T-cell (primary cell): ENCODE measurements at places on chromosomes 3 and 15. TPM values are rescaled to one million over a fixed set of nuclear protein-coding genes. Genes with fewer than 3 reads are reported as not detected.

KCNMB3 gene
- 1.1 TPM for total RNA-seq

LYSMD2 gene
- total RNA-seq: 36.2 TPM

SCAANT1 gene
- total RNA-seq: not detected

CD96 gene
- total RNA-seq: 198 TPM

DNA sequence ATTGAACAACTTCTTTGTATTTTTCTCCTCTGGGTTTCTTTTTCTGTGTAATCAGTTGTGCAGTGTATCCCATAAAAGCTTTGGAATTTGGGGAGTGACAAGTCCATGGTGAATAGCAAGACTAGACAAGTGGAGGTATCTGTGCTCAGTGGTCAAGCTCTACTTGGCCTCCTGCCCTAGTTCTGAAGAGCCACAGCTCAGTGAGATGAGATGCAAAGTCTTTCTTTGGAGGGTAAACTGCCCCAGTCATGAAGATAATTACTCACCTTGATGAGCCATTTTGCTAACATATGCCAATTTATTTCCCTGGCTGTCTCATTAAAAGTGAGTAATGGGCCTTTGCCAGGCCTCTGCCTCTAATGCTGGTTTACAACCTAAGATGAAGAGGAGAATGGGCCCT lies 271.2 kb upstream of the TRIM42 start:
- DNase-seq: no peak

DNA sequence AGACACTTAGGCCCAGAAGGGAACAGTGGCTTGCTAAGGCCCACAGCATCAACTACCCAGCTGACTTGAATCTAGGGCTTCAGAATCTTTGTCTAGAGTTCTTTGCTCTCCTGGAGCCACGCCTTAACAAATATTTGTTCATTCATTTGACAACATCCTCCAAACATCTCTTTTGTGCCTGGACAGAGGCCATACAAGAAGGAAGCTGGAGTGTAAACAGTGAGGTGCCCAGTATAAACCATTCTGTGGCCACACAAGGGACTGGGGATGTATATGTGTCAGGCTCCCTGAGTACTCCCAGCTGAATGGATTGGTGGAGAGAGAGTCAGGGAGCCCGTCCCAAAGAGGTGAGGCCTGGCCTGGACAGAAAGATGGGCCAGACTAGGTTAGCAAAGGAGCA lies 3.4 kb downstream of the CIB2 start:
- DNase-seq: no peak

DNA sequence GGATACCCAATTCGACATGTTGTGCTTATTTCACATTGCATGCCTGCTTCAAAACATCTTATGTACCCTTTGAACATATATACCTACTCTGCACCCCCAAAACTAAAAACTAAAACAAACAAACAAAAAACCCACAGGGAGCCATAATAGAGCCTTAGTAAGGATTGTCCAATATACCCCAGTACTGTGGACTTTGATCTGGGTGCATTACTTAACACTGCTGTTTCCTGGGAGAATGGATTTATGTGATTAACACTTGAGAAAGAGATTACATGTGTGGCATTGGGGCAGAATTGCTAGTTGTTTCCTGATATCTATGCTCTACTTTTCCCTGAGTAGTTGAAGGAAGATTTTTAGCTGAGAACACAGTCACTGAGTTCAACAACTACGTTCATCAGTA lies 583.4 kb upstream of the ROBO1 start:
- DNase-seq: no peak

GRCh38 chr3:177946936-177947335 lies 589.3 kb upstream of the KCNMB2 start:
- DNase-seq: no peak

GRCh38 chr3:185764980-185765370 lies 59.9 kb downstream of the IGF2BP2 start:
- DNase-seq: no peak

- peak; percentile 88 for DNase-seq
Measured at GRCh38 chr3:196739671-196740480, at the start of gene PAK2. Gene PAK2, plus strand, starts transcription at chr3:196739857. Its CDS starts 42,790 bp downstream, at chr3:196782647.

GRCh38 chr15:89976246-89976600 lies 24.9 kb upstream of the ZNF710 start:
- DNase-seq: no peak

DNA sequence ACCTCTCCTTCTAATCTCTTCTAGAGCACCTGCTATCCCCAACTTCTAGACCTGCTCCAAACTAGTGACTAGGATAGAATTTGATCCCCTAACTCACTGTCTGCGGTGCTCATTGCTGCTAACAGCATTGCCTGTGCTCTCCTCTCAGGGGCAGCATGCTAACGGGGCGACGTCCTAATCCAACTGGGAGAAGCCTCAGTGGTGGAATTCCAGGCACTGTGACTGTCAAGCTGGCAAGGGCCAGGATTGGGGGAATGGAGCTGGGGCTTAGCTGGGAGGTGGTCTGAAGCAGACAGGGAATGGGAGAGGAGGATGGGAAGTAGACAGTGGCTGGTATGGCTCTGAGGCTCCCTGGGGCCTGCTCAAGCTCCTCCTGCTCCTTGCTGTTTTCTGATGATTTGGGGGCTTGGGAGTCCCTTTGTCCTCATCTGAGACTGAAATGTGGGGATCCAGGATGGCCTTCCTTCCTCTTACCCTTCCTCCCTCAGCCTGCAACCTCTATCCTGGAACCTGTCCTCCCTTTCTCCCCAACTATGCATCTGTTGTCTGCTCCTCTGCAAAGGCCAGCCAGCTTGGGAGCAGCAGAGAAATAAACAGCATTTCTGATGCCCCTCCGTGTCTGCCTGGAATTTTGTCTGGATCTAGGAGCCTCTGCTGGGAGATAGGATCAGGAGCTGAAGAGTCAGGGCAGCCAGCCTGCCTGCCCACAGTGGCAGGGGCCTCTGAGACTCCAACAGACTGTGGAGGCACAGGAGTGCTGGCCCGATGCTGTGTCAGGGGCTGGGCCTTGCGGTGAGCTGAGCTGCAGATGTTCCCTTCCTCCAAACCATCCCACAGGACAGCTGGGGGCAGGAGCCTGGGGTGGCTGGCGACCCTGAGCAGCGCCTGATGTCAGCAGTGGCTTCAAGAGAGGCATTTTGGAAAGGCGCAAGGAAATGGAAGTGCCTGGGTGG lies 3.0 kb downstream of the ISLR start:
- no peak for DNase-seq

DNA sequence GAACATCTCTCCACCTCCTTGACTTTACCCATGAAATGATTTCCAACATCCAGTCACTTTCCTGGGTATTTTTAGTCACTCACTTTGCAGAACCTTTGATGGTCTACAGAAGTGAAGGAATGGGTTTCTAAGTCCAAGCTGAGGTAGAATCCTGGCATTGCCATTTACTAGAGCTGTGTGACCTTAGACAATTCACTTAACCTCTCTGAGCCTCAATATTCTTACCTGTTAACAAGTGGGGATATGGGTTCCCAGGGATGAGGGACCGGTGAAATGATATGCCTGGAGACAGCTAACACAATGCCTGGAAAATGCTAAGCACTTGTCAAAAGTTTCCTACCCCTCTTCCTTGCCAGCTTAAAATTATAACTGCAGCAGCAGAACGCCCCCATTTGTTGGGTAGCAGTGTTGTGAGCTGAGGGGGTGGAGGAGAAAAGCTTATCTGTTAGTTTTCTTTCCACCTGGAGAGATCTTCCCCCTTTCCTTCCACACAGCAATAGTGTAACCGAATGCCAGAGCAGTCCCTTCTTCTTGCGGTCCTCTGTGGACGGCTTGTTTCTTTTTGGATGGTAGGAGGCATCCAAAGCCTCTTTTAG lies 319.2 kb upstream of the LRRFIP2 start:
- no peak for DNase-seq

- no peak for DNase-seq
Measured at GRCh38 chr15:101137312-101137940, 114.4 kb downstream of the CHSY1 start.
